ENCODE measurements at places on chromosomes 11 and 22.

DNA sequence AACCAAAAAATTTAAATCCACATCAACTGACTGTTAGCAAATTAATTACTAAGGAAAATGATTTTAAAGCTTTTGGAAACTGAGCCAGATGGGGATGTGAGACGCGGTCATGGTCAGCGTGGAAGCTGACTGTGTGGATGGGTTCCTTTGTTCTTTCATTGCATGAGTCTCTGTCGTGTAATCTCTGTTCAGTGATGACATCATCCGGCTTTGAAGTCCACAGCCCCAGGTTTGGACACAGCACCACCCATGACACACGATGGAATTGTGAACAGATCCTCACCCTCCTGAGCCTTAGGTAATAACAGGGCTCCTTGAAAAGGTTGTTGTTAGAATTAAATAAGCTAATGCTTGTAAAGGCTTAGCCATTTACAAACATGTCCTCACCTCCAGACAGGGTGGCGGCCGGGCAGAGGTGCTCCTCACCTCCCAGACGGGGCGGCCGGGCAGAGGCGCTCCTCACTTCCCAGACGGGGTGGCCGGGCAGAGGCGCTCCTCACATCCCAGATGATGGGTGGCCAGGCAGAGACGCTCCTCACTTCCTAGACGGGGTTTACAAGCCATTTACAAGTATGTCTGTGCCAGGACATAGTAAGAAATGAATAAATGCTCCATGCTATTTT, 677.3 kb downstream of the TBC1D22A start:
- DNase-seq = no peak

- no peak for DNase-seq
Measured at GRCh38 chr11:86129740-86130540, 61.1 kb upstream of the PICALM start.

DNA sequence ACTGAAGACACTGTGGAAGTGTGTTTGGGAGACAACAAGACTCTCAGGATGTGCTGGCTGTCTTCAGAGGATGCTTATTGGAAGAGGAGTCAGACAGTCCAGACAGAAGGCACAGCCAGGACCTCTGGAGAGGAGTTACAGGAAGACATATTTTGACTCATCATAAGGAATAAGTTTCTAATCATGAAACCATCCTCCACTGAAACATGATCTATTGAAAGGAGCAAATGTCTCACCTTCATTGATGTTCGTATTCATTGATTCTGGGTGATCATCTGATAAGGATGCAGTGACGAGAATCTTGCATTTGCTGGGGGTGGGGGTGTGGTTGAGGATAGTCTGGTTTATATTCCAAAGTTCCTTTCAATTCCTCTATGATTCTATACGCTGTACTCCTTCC, 2.5 kb upstream of the CXCR5 start:
- no peak for DNase-seq

- DNase-seq = no peak
Measured at GRCh38 chr22:23204125-23204488, 23.8 kb downstream of the BCR start.

DNA sequence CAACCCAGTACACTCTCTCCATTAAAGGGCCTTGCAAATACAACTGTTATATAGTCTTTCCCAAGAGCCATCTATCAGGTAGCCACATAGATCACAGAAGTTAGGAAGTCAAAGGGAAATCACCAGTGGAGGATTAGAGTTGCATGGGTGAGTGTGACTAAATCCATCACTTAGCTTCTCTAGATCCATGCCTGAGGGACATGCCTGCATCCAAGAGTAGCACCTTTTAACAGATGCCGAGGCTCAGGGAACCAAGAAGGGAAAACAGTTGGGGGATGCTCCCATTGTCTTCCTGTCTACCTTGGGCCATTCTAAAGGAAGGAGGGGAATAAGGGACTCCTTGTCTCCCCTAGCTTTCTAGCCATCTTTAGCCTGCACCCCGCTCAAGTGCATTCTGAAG, 77.9 kb downstream of the XRRA1 start:
- DNase-seq = no peak

- DNase-seq = no peak
Measured at GRCh38 chr22:44109416-44109815, 71.3 kb upstream of the PARVG start.

DNA sequence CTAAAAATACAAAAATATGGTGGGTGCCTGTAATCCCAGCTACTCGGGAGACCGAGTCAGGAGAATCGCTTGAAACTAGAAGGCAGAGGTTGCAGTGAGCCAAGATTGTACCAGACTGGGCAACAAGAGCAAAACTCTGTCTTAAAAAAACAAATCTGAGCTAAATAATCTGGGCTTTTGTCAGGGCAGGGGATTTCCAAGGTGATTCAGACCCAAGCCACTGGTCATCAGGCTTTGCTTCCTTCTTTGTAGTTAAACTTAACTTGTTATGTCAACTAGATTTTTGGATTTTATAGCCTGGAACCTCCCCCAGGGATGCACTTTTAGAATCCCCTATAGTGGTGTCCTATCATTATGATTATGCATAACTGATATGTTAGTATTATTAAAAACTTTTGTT, 27.0 kb upstream of the SLC22A8 start:
- DNase-seq = no peak

GRCh38 chr11:65524014-65524740, 706 bp upstream of the SCYL1 start:
- DNase-seq = no peak

DNA sequence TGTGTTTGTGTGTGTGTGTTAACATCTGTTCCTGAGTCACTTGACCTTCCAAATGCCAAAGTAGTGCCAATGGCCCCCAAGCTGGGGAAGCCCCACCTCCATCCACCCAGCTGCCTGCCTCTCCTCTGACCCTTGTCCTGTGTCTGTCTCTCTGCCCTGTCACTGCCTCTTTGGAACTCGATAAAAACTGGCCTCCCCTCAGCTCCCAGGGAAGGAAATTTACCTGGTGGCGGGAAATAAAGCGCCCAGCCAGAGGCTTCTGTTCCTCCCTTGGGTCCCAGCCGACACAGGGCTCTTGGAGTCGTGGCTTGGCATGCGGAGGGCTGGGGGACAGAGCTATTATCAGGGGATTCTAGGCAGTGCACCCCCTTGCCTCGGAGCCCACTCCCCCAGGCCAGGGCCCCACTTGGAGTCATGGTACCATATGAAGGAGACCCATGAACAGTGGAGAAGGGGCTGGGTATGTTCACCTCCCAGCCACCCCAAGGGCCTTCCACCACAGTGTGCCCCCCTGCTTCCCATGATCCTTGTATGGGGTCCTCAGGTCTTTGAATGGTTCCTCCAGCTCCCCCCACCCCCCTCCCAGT, 6.2 kb downstream of the KCNC1 start:
- DNase-seq = no peak

DNA sequence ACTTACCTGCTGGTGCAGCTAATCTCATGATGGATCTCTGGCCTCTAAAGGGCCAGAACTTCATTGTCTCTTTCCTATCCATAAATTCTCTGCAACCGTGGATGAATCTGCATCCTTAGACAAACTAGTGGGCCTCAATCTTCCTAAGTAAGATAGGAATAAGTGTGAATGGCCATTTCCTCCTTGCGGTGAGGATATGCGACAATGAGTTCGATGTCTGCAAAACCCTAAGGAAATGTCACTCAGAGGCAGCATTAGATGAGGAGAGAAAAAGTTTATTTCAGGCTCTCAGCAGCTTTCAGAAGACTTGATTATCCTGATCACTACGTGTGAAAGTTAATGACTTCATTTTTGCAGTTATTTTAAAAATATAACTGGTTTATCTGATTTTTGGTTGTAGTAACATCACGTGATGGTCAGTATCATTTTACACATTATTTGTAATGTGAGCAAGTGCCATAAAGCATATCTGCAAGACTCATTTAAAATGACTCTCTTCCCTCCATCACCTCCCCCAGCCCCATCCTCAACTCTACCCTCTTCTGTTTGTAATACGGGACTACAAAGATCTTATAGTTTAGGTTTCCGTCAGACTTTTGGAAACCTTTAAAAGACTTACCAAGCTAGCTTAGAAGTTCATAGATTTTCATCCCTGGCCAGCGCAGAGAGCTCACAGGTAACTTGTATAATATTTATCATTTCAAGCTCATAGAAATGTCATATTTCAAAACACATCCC, 10.2 kb downstream of the GRAP2 start:
- DNase-seq = no peak

DNA sequence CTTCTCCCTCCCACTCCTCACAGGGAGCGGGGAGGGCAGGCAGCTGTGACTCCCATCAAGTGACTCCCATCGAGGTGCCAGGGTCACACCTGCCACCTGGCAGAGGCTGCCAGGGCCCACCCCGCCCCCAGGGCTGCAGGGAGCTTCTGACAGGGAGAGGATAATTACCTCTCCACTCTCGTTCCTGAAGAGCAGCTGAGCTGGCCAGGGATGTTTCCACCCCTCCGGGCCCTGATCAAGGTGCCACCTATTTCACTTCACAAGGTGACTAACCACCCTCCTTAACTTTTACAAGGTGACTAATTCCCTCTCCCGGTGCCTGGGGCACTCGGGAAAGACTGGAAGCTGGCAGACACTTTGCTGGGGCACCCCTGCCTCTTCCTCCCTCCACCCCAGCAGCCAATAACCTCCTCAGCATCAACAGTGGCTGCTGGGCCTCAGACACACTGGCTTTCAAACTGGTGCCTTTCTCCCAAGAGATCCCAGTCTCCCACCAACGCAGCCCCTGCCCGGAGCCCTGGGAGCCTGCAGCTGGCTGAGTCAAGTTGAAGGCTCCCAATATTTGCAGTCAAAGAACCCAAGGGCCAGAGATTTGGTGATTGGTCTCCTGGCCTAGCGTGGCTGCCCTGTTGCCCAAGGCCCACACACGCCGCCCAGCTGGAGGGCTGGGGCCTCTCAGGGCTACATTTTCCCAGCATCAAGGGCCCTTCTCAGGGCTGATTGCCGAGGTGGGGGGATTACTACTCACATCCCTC, 22.0 kb upstream of the MYRF start:
- DNase-seq = no peak

- DNase-seq = no peak
Measured at GRCh38 chr11:95282291-95282751, 51.3 kb upstream of the SESN3 start.

- DNase-seq = peak; percentile 40
Measured at GRCh38 chr22:27686534-27686933, 115.0 kb downstream of the MN1 start.

- DNase-seq = no peak
Measured at GRCh38 chr11:110317516-110317932, 21.1 kb upstream of the RDX start.

- DNase-seq = no peak
Measured at GRCh38 chr11:37026326-37026725, 428.3 kb upstream of the RAG2 start.

DNA sequence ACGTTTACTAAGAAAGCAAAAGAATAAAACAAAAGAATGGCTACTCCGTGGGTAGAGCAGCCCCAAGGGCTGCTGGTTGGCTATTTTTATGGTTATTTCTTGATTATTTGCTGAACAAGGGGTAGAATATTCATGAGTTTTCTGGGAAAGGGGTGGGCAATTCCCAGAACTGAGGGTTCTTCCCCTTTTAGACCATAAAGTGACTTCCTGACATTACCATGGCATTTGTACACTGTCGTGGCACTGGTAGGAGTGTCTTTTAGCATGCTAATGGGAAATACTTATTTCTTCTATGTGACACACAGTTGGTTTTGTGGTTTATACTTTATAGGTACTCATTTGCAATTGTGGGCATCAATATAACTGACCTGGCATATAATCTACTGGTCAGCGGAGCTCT, 56.3 kb downstream of the SLN start:
- DNase-seq = no peak

DNA sequence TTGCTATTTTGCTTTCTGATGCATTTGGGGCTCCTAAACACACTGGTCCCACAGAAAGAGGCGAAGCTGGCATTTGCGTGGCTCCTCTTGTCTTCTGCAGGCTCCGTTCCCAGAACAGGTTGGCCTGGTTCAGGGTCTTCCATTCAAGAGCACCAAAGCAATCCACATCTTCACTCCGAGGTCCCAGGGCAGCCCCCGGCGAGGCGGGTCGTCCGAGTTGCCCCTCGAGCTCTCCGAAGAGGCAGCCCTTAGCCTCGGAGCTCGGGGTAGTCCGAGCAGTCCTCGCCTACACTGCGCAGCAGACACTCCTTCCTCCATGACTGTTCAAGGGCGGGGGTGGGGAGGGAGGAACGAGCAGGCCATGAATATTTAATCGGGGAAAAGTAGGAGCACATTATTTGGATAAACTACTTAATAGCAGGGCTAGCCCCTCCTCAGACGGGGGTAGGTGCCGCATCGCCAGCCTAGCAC, 321.3 kb downstream of the BLID start:
- DNase-seq = peak; percentile 66

GRCh38 chr22:36948273-36949225, 35.1 kb downstream of the CSF2RB start:
- DNase-seq = no peak

- peak; percentile 61 for DNase-seq
Measured at GRCh38 chr22:23781511-23782183, 5.1 kb upstream of the SMARCB1 start.

GRCh38 chr22:43128928-43129424, 14.2 kb downstream of the MCAT start:
- no peak for DNase-seq

- no peak for DNase-seq
Measured at GRCh38 chr11:93972790-93973189, 48.4 kb upstream of the HEPHL1 start.

DNA sequence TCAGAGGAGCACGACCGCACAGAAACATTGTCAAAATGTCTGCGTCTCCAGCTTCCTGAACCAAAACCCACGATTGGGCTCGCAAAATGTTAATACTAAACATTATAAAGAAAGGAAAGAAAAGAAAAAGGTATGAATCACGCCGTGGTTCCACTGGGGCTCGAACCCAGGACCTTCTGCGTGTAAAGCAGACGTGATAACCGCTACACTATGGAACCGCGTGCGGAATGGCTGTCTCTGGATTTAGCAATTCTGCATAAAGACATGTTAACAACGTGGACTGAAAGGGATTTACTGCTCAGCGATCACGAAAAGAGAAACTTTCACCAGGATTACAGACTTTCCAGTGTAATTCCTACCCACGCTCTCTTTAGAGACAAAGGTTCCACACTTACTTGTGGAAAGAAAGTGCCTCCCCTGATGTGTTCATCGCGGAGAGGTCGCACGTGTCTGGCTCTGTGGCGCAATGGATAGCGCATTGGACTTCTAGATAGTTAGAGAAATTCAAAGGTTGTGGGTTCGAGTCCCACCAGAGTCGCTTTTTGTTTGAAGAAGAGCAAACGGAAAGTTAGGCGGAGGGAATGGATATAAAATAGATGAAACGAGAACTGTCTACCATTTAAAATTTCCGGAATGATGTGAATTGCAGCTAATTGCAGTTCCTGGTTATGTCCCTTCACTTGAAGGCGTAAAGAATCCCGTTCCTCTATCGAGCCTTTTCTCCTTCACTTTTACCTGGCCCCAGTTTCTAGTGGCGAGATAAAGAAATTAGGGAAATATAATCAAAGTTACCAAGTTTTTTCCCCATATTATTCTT, 39.7 kb downstream of the OR4D9 start:
- peak; percentile 75 for DNase-seq

- DNase-seq = no peak
Measured at GRCh38 chr11:72587696-72588095, 86.5 kb downstream of the PDE2A start.

GRCh38 chr22:49971232-49972162, 10.9 kb downstream of the PIM3 start:
- DNase-seq = peak; percentile 65

GRCh38 chr11:1121331-1121812, 36.4 kb upstream of the MUC5AC start:
- DNase-seq = no peak

- no peak for DNase-seq
Measured at GRCh38 chr11:70364745-70365543, 33.4 kb upstream of the CTTN start.

GRCh38 chr22:41501209-41501608, 32.3 kb downstream of the ACO2 start:
- no peak for DNase-seq

Measured in anterior cingulate cortex (tissue), 58 donors.